ENCODE measurements at places on chromosomes 12 and 14. TPM values are rescaled to one million over a fixed set of nuclear protein-coding genes. Genes with fewer than 3 reads are reported as not detected.

Gene SYNDIG1L
- not detected for total RNA-seq

Gene MMP19
- 16.1 TPM for total RNA-seq

Gene NUAK1
- 42.4 TPM for total RNA-seq

Gene DHH
- total RNA-seq, result 2.9 TPM

GRCh38 chr12:111788178-111788654 lies 21.5 kb downstream of the ALDH2 start:
- no peak for DNase-seq

DNA sequence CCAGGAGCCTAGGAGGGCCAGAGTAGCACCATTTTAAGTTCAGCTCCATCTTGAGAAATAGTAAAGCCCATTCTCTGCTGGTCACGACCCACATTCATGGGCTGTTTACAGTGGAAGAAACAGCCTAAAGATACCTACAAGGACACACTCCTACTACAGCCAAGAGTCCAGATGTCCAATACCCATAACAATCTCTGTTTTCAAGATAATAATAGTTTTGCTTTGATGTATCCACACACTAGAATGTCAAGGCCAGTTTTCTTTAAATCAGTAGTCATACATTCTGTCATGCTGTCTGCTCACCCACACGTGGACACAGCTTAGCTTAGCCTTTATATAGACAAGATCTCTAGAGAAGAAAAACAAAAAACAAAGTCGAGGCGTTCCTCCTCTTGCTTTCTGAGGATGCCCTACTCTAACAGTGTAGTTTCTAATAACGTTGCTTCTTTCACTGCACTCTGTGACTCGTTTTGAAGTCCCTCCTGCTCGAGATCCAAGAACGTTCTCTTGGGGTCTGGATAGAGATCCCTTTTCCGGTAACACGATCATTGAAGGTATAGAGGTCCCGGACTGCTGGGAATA lies 17.9 kb upstream of the ETFBKMT start:
- DNase-seq, result no peak

- no peak for DNase-seq
These were observed 183.5 kb downstream of the PRKCH start for GRCh38 chr14:61504901-61505300.

DNA sequence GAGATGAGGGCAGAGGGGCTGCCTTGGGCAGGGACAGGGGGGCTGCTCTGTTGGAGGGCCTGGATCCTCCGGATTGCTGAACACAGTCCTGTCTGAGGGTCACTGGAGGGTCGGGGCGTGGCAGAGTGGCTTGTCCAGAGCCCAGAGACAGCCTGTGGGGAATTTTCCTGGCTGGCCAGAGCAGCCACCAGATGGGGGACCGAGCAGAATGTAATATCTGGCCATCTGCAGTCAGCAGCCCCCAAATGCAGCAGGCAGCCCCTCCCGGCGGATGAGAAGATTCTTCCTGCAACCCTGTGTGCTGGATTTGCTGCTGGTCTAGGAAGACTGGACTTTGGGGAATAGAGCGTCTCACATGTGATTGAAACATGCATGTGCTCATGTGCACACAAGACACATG lies 23.3 kb upstream of the NOS1 start:
- DNase-seq, result no peak

- DNase-seq, result no peak
These were observed 8.5 kb upstream of the SVOP start for GRCh38 chr12:109029411-109029810.

DNA sequence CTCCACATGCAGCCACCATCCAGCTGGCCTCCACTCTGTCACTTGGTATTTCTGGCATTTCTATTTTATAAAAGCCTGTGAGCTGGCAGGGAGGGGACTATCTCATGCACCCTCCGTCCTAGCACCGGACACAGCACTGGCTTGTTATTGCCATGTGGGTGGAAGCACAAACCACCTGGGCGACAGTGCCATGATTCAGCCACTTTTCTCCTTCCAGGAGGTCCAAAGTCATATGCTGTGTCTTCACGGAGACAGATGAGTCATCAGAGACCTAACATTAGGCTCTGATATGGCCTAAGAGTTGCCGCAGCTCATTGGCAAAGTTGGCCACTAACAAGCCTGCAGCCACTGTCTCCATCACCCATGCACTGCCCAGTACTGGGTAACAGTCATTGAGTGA lies 1123.0 kb downstream of the VRK1 start:
- DNase-seq, result no peak

- no peak for DNase-seq
These were observed 65.6 kb upstream of the TCL1B start for GRCh38 chr14:95620659-95621059.
